ENCODE measurements at places on chromosomes 5 and 9.

DNA sequence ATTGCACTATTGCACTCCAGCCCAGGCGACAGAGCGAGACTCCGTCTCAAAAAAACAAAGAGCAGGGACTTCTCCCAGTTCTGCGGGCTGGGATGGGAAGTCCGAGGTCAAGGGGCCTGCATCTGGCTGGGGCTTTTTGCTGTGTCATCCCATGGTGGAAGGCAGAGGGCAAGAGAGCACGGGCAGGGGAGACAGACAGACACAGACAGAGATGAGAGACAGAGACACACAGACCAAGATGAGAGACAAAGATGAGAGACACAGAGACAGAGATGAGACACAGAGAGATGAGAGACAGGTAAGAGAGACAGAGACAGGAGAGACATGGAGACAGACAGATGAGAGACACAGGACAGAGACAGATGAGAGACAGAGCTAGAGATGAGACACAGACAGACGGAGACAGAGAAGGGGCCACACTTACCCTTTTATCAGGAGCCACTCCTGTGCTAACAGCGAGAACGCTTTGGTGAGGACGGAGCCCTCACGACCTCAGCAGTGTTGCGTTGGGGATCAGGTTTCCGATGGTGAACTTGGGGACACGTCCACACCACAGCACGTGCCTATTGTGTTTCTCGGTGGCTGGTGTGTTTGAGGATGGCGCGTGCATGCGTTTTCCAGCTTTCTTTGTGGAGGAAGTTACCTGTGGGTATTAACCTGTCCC, 8.9 kb upstream of the TOR4A start:
- DNase-seq: no peak

DNA sequence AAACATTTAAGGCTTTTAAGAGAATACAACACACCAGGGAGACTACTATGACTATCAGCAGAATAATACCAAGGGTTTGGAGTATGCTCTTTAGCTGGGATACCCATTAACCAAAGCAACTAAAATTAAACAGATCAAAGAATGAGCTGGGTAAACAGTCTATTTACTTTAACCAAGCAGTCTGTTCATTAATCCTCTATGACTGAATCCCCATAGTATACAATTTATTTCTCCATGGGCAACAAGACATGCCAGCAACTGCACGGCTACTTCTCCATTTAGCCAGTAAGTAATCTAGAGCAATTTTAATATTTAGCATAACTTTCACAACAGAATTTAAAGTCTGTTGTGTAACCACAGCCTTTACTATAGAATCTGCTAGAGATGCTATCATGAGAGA, 77.6 kb downstream of the CDO1 start:
- no peak for DNase-seq

DNA sequence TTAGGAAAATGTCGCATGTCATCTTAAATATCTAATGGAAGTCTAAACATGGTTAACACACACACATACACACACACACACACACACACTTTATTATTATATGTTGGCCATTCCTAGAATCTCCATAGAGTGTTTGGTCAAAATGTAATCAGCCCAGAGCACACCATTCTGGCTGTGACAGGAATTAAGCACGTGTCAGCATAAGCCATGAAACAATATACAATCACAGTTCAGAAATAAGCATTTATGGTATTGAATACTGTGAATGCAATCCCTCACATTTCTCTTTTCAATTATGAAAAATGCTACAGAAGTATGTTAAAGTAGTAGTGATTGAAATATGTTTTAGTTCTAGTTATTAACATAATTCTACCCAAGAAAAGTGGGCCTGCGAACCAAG, 611.6 kb downstream of the PRELID2 start:
- DNase-seq: no peak

DNA sequence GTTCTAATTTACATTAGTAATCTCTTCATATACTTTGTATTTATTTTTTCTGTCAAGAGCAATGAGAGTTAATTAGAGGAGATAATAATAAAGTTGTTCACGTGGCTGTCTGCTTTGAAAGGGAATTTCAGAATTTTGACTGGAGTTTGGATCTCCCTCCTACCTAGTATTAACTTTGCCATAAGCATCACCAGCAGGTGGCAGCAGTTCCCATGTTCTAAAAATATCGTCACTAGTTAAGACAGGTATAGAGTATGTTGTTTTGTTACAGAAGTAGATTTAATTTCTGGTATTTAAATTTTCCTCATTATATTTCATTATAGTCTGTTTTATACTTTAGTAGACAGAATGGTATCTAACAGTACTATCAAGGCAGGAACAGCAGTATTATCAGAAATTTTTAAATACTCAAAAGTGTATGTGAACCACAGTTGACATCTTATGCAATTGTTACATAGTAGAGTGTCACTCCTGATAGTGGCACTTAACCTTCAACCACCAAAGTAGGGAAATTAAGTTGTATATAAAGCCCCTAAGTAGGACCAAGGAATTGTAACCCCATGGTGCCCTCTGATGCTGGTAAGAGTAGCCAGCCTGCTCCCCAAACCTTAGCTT, 20.4 kb downstream of the GNPDA1 start:
- peak; percentile 38 for DNase-seq

- DNase-seq: no peak
These were observed 26.4 kb upstream of the TMOD1 start for GRCh38 chr9:97475059-97475458.

DNA sequence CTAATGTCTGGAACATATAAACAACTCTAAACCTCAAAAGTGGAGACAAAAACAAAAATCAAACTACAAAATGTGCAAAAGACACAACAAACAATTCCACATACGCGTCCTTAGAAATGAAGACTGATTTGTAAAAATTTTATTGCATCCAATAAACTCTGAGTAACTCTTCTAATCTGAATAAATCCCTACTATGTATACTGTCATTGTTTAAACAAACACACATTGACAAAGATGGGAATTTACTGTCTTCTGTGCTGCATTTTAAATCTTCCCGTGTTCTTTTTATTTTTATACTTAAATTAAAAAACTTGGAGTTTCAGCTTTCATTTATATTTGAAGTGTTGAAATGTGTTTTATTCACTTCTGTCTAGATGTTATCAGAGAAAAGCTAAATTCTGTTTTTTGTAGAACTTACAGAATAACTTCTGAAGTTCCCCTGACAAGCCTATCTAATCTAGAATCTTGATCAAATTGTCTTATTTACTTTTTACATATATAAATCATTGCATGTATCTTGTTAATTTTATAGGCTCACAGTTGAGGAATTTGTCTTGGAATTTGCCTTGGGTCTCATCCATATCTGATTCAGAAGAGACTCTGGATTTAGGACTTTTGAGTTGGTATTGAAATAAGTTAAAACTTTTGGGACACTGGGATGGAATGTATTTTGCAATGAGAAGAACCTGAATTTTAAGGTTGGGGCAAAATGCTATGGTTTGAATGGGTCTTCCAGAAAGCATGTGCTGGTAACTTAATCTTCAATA, 2064.4 kb upstream of the C9orf72 start:
- DNase-seq: no peak

GRCh38 chr5:54727874-54728587, 210.5 kb downstream of the SNX18 start:
- DNase-seq: no peak

- DNase-seq: no peak
These were observed 25.7 kb downstream of the TRIO start for GRCh38 chr5:14168793-14169262.

- no peak for DNase-seq
These were observed 3.0 kb downstream of the ECSCR start for GRCh38 chr5:139459451-139459934.

DNA sequence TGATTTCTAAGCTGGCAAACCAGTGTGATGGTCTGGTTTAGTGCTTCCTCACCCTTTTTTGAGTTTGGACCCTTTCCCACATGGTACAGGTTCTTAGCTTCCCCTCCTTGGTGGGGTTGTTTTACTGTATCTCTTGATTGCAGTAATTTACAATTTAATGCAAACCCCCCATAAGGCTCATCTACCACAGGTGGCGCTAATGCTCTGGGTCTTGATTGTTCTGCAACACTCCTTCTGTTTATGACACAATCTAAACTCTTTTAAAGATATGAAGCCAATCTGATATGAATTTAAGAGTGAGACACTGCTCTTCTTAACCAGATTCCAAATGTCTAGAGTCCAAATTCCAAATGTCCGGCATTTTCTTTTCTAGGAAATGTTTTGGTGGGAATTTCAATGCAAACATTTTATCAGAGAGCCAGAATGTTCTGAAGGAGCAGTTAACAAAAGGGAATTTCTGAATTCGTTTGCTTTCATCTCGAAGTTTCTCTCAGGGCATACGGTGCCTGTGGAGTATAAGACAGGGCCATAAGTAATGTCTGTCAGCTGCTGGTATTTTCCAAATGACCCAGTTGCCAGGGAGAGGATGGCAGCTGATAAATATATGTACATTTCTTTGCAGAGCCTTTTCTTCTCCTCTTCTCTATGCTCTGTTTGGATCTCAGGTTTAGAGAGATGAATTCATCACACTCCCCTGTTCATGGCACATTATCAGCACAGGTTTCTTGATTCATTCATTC, 246.8 kb downstream of the ARHGAP26 start:
- DNase-seq: peak; percentile 10

DNA sequence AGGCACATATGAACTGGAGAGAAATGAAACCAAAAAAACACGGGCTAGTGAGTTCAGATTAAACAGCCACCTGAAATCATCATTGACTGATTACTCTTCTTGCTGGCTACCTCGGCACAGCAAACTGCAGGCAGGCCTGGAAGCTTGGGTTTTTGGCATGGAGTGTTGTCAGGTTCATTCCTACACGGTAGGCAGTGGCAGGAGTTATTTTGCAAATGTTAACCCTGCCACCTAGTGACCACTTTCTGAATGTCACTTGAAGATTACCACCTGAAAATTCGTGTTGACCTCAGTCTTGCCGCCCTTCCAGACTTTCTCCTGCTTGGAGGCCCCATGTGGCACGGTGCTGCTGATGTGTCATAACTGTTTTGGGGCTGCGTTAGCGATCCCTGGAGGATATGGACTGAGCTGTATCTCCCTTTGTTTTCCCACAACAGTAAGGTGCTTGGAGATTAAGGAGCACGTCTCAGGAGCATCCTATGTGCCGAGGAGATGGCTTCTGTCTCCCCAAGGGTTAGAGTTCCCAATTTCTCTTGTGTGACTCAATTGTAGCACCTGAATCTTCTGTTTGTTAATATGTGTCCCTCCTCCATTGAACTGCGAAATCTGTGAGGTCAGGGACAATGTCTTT, 12.7 kb upstream of the CD180 start:
- DNase-seq: peak; percentile 33

- no peak for DNase-seq
These were observed 5.8 kb downstream of the ADAMTS19 start for GRCh38 chr5:129465776-129466344.

- no peak for DNase-seq
These were observed 109.7 kb downstream of the LPAR1 start for GRCh38 chr9:110928599-110928998.

- peak; percentile 81 for DNase-seq
These were observed at the start of gene DPM2 for GRCh38 chr9:127937388-127938297. Gene DPM2 (minus strand): TSS chr9:127937854. CDS start chr9:127937820, 34 bp downstream.

DNA sequence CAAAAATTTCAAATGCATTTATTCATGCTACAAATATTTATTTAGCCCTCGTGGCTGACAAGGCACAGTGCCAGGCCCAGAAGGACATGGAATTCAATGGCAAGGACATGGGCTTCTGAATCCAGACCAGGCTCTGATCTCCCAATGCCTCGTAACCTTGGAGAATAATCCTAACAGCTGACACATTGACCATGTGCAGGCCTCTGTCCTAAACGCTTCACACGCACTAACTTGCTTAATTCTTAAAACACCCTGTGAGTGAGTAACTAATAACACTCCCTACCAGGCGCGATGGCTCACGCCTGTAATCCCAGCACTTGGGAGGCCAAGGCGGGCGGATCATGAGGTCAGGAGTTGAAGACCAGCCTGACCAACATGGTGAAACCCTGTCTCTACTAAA, 33.2 kb downstream of the MYO10 start:
- no peak for DNase-seq

DNA sequence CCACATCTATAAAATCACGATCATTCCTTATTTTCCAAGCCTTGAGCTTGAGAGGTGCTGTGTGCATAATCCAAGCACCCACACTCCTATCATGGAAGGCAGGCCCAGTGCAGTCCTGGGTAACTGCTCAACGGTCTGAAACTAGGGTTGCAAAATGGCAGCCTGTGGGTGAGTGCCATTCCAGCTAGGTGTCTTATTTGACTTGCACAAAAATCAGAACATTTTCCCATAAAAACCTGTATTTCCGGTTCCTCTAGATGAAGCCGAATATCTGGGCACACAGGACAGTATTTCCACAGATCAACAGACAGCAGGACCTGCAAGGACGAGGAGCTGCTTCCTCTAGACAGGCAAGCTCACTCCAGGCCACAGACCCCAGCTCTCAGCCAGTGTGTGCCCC, 588.8 kb downstream of the BNC2 start:
- DNase-seq: no peak

DNA sequence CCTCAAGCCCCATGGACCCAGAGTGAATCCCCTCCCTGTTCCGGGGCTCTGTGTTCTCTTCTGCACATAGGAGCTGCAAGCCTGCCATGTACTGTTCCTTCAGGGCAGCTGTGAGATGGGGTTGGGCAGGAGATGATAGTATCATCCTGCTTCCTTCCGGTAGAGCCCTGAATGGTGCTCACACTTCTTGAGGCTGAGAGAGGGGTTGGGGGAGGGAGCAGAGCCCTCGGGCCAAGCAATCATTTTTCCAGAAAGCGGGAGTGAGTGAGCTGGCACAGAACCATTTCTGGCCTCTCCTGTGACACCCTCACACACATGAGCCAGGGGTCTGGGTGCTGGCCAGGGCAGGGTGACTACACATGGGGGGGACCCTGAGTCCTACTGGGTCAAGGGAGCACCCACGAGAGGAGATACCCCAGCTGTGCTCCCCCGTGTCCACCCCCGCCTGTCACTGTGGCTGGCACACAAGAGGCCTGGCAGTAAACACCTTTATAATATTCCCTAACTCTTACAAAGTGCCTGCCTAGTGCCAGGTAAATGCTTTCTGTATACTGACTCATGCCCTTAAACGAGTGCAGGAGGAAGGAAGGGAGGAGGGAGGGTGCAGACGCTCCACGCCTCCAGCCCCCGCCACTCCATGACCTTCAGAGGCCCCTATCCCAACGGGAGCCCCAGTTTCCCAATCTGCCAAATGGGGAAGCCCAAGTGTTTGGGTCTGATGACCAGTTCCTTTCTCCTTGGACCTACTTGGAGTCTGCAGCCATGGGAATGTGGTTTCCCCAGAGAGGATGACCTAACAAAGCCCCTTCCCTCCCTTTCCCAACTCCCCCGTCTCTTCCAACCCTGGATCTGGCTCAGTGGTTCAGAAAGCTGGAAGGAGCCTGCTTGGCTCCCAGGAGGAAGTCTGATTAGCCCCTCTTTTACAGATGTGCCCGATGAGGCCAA, 15.5 kb downstream of the AKNA start:
- DNase-seq: peak; percentile 34

DNA sequence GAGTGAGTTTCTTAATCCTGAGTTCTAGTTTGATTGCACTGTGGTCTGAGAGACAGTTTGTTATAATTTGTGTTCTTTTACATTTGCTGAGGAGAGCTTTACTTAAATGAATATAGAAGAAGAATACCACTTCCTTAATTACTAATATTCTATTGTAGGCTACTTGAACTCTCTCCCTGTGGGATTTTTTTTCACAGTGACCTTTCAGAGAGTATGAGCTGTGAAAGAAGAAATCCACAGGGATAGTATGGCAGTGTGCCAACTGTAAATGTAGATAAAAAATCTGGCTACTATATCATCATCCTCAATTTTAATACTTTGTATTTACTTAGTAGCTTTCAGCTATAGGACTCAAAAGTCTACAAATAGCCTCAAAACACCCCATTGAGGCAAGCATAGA, 67.3 kb downstream of the COMMD10 start:
- no peak for DNase-seq

- DNase-seq: no peak
These were observed 47.1 kb downstream of the ALDH1A1 start for GRCh38 chr9:72905514-72906480.

- DNase-seq: no peak
These were observed 139.1 kb upstream of the ZNF366 start for GRCh38 chr5:72646246-72646866.
